ENCODE measurements at places on chromosomes 3 and 15. TPM values are rescaled to one million over a fixed set of nuclear protein-coding genes. Genes with fewer than 3 reads are reported as not detected.

- peaks cover 22% of the 10 kb centered on the region for H3K27me3 ChIP-seq
- no peak overlapping the region for H3K27ac ChIP-seq
- no peak overlapping the region for H3K4me3 ChIP-seq
- peaks cover 53% of the 10 kb centered on the region for H3K4me1 ChIP-seq
- no peaks in the 10 kb centered on the region for H3K36me3 ChIP-seq
Measured at GRCh38 chr3:10444110-10444429, 61.3 kb downstream of the ATP2B2 start.

- no peak overlapping the region for H3K27ac ChIP-seq
- H3K36me3 ChIP-seq: no peaks in the 10 kb centered on the region
- no peak for DNase-seq
- peaks cover 20% of the 10 kb centered on the region for H3K4me1 ChIP-seq
- peaks cover 21% of the 10 kb centered on the region for H3K27me3 ChIP-seq
Measured at GRCh38 chr15:51189669-51190385, 95.1 kb upstream of the TNFAIP8L3 start.

DNA sequence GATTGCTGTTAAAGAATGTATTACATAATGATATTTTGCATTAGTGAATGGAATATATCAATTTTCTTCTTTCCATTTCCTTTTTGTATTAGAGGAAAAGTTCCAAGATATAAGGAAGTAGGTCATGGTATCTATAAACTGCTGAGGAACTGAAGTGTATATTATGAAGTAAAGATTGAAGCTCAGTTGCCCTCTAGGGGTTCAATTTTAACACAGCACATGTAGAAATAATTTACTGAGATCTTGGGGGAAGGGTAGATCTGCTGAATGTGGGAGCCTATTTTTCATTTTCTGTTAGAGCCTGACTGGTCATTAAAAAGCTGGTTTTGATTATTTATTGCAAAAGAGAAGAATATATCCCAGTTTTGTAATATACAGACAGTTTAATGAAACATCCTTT lies 45.2 kb downstream of the CMC1 start:
- H3K27me3 ChIP-seq: no peaks in the 10 kb centered on the region
- DNase-seq: peak; percentile 35
- H3K4me1 ChIP-seq: no peaks in the 10 kb centered on the region
- H3K36me3 ChIP-seq: peaks cover 5% of the 10 kb centered on the region
- no peak overlapping the region for H3K4me3 ChIP-seq

DNA sequence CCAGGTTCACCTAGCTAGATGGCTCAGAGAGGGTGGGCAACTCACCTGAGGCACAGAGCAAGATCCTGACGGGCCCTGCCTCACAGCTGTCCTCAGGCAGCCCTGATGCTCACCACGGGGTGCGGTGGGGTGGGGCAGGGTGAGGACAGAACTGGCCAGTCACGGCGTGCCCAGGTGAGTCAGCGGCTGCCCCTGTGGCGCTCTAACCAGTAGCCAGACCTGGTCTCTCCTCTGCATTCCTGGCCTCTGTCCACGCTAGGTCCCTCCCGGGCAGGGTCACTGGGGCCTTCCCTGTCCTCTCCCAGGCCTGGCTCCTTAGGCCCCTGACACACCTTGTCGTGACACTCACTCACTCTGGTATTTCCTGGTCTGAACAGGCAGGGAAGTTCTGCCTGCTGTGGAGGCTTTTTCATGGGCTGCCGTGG lies 901 bp downstream of the ALS2CL start:
- H3K36me3 ChIP-seq: no peaks in the 10 kb centered on the region
- DNase-seq: peak; percentile 8
- H3K27ac ChIP-seq: peak overlapping the region; percentile 72
- peak overlapping the region; percentile 84 for H3K4me3 ChIP-seq
- H3K27me3 ChIP-seq: peaks cover 9% of the 10 kb centered on the region

PEAK1 gene
- 85.6 TPM for total RNA-seq

CHRD gene
- total RNA-seq: 0.24 TPM

DNA sequence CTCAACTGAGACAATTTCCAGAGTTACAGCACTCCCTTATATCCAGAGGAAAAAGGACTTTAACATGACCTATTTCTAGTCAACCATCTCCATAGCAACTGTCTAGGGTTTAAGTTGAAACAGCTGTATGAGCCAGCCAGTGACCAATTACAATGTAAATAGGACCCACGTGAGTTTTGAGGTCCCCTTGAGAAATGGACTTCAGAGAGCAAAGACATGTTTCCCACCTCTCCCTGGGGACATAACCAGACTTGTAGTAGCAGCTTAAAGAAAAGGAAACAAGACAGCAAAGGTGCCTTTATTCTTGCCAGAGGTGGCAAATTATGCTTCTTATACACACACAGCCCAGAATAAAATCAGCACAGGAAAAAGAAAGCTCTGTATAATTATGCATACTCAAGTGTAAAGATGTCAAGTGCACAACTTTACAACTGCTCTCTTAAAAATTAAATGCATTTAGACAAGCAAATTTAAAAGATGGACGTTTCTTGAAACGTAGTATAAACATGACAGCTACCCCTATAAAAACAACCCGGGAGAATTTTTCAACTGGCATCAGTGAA lies 40.2 kb downstream of the SUMF1 start:
- peak; percentile 93 for DNase-seq
- H3K27ac ChIP-seq: peak overlapping the region; percentile 92
- peaks cover 25% of the 10 kb centered on the region for H3K4me1 ChIP-seq
- peak overlapping the region; percentile 72 for H3K4me3 ChIP-seq
- H3K36me3 ChIP-seq: peaks cover 7% of the 10 kb centered on the region

- DNase-seq: peak; percentile 66
- no peaks in the 10 kb centered on the region for H3K27me3 ChIP-seq
- H3K4me3 ChIP-seq: peak overlapping the region; percentile 10
- H3K4me1 ChIP-seq: peaks cover 53% of the 10 kb centered on the region
- peak overlapping the region; percentile 54 for H3K27ac ChIP-seq
Measured at GRCh38 chr3:61821823-61822251, 260.5 kb downstream of the PTPRG start.

DNA sequence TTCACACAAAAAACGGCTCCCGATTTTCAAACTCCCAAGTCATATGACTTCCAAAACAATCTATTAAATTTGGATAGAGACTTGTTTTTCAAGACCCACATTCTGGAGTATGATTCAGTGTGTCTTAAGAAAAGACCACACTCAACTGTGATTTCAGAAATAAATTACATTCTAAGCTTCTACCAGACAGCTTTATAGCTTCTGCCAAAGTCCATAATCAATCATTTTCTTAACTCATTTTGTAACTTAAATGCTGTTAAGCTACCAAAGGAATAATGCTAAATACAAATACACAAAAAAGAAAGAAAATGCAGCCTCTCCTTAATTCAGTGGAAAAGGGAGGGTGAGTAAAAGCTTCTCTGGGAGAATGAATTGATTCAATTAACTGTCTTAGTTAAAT lies 192.3 kb upstream of the P2RY1 start:
- no peak overlapping the region for H3K4me3 ChIP-seq
- H3K27ac ChIP-seq: no peak overlapping the region
- H3K27me3 ChIP-seq: no peaks in the 10 kb centered on the region
- H3K4me1 ChIP-seq: no peaks in the 10 kb centered on the region

Measured in HFFc6 (cell line).